Activated T-helper 1 cell treated with anti-CD3 and anti-CD28 coated beads, Interleukin-12 subunit alpha, Interleukin-12 subunit beta, Interleukin-2, Interleukin-4 antibody, amounts not matched to agents 30 ng/mL and 10 ng/mL and 1 ng/mL, durations not matched to agents 14 hours and 24 hours and 36 hours (primary cell): ENCODE measurements at places on chromosomes 16 and 17. TPM values are rescaled to one million over a fixed set of nuclear protein-coding genes. Genes with fewer than 3 reads are reported as not detected.

CHD9NB gene
- 0.24 and 1.1 TPM in 2 replicates for total RNA-seq

TMEM238L gene
- not detected in 2 replicates for total RNA-seq

ABCA5 gene
- total RNA-seq, result 12.8 and 15.1 TPM in 2 replicates

HS3ST6 gene
- not detected in 2 replicates for total RNA-seq

MAP2K6 gene
- total RNA-seq, result 0.88 and 1.7 TPM in 2 replicates
